EL (cell line): ENCODE measurements at places on chromosomes 5 and 9.

- peak; percentile 67 for DNase-seq
Measured at GRCh38 chr5:80082731-80083100, 47.6 kb downstream of the THBS4 start.

- no peak for DNase-seq
Measured at GRCh38 chr5:136202469-136203205, 9.7 kb upstream of the SMIM32 start.

DNA sequence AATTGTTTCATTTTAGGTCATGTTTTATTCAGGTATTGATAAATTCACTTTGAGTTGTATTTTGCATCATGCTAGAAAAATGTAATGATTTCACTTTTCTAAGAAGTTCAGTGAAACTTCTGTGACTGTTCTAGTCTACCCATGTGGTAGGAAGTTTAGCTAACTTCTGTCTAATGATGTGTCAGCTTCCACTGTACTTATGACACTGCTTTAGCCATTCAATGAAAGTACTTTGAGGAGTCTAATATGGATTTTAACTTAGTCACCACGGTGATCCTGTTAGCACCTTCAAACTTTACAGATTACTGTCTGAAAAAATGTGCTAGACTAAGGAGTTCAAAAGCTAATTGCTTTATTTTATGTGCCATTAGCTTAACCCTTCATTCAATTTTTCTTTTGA lies 1510.5 kb upstream of the CDH9 start:
- no peak for DNase-seq

- DNase-seq: no peak
Measured at GRCh38 chr9:92349771-92350739, 24.3 kb downstream of the CENPP start.

DNA sequence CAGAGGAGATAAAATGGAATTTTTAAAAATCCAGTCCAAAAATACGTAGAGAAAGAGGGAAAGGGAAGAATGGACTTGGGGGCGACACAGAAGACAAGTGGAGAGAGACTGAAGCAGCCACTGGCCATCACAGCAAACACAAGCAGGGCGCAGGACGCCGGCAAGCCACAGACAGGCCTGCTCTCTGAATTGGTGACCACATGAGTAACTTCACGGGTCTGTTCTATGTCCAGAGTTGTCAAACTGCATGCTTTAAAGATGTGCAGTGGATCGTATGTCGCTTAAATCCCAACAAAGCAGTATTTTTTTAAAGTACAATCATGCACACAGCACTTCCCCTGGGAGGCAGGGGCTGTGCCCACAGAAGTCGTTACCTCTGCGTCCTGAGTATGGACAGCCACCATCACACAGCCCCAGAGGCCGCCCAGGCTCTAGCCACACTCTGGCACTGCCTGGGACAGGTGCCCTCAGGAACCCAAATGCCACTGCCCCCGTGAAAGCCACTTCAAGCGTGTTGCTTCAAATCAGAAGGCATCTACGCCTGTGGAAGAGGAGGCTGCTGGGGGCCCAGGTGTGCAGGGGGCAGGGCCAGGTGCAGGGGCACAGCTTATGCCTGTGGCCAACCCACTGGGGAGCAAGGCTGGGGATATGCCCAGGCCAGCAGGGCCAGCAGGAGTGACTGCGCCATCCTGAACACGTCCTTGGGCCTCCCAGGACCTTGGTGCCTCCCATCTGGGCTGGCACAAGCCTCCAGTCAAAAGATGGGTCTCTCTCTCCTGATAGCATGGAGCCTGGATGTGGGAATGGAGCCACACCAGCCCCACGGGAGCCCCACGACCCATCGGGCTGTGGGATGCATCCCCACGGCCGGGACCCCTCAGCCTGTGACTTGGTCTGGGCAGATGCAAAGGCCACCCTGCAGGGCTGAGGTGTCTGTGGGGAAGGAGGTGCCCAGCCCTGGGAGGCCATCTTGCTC lies 5.9 kb upstream of the LRRC14B start:
- no peak for DNase-seq

- DNase-seq: peak; percentile 99
Measured at GRCh38 chr5:132387640-132388117, 18.2 kb downstream of the SLC22A5 start.

GRCh38 chr5:170632985-170633234 lies 129.1 kb downstream of the KCNIP1 start:
- no peak for DNase-seq

GRCh38 chr5:2898661-2899060 lies 147.2 kb upstream of the IRX2 start:
- DNase-seq: no peak

GRCh38 chr5:116037236-116037822 lies 5.1 kb downstream of the ARL14EPL start:
- DNase-seq: no peak

- DNase-seq: peak; percentile 83
Measured at GRCh38 chr9:70534061-70534460, 119.6 kb upstream of the KLF9 start.

DNA sequence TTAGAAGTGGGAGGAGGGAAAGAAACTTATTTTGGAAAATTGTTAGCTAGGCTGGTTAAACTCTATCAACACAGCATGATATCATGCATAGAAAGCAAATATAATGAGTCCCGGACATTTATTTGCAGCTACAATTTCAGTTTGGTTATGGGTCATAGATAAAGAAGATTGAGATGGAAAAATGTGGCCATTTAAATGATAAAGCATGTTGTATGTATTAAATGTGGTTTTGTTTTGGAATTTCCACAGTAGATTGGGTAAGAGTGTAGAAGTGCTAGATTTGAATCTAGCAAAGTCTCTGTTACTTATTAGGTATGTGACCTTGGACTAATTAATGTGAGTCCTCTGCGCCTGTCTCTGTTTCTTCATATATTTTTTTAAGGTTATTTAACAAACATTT lies 217.4 kb downstream of the KDM4C start:
- no peak for DNase-seq

- DNase-seq: no peak
Measured at GRCh38 chr5:136056771-136057335, 28.1 kb downstream of the TGFBI start.

- peak; percentile 34 for DNase-seq
Measured at GRCh38 chr9:69932901-69933300, 110.7 kb upstream of the MAMDC2 start.

- DNase-seq: no peak
Measured at GRCh38 chr9:113903514-113904077, 27.5 kb downstream of the ZNF618 start.

DNA sequence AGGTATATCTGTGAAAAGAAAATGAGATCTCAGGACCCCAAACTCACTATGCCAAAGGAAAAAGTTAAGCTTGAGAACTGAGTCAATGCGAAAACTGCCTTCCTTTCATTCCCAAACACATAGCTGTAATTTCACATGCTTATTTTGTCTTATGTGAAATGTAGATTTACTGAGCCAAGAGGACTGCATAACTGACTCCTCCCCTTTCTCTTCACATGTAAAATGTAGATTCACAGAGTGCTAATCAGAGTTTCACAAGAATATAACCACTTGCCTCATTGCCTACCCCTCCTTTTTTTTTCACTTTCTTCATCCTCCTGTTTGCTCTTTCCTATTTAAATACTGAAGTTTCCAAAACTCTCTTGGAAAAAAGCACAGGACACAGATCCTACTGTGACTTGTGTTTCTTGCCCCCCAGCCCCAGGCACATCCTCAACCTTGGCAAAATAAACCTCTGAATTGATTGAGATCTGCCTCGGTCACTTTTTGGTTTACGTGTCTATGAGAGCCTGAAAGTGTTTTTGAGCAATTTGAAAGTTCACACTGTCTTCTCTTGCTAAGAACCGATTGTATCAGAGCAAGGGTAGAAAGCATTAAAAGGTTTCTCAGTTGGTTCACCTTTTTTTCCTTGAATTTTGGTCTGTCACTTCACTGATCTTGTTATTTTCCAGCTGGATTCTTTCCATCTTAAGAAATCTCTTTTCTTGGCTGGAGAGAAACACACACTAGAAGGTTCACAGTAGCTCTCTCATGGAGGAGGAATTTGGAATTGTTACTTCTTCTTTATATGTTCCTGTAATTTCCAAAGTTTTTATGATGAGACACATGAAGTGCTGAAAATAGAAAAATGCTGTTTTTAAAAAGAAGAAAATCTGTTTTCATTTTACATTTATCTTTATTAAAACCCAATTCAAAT lies 44.8 kb upstream of the SNAPC3 start:
- DNase-seq: no peak

DNA sequence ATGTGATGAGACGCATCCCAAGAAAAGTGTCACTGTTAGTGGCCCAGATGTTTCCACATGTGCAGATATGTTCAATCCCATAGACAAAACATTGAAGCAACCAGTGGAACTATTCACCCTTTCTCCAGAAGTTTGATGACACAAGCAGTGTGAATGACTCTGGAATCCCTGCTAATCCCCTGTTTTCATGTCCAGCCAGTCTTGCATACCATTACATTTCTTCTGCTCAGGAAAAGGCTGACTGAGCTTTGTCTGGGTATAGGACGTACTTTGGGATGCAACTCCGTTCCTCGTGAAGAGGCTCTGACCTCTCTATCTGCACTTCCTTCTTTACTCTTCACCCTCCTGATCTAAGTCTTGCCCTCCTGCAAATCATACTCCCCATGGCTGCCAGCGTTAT lies 172.4 kb downstream of the NTRK2 start:
- no peak for DNase-seq

DNA sequence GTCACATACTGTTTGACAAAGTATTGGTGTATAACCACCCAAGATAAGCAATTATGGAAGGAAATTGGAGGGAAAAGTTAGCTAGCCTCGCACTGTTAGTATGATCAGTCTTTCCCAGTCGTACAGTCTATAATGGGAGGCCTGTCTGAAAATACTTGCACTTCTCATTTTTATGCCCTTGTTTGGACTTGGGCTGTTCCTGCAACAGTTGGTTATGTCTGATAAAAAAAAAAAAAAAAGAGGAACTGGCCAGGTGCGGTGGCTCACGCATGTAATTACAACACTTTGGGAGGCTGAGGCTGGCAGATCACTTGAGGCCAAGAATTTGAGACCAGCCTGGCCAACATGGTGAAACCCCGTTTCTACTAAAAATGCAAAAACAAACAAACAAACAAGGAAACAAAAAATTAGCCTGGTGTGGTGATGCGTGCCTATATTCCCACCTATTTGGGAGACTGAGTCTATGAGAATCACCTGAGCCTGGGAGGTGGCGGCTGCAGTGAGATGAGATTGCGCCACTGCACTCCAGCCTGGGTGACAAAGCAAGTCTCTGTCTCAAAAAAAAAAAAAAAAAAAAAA lies 58.3 kb upstream of the ANKRD33B start:
- no peak for DNase-seq

DNA sequence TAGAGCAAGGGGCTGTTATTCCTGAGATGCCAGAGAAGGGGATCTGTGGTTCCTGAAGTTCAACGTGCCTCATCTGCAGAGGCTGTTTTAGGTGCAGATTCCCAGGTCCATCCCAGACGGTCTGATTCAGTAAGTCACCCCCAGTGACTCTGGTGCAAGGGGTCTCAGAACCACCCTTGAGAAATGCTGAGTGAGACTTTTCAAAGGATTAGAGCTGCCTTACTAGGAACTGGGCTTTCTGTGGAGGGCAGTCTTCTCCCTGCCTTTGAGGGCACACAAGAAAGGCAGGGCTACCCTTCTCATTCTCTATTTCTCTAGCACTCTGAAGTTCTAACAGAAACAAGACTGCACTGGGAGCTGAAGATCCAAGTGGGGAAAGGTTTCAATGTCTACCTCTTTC lies 66.5 kb downstream of the FAM114A2 start:
- no peak for DNase-seq

DNA sequence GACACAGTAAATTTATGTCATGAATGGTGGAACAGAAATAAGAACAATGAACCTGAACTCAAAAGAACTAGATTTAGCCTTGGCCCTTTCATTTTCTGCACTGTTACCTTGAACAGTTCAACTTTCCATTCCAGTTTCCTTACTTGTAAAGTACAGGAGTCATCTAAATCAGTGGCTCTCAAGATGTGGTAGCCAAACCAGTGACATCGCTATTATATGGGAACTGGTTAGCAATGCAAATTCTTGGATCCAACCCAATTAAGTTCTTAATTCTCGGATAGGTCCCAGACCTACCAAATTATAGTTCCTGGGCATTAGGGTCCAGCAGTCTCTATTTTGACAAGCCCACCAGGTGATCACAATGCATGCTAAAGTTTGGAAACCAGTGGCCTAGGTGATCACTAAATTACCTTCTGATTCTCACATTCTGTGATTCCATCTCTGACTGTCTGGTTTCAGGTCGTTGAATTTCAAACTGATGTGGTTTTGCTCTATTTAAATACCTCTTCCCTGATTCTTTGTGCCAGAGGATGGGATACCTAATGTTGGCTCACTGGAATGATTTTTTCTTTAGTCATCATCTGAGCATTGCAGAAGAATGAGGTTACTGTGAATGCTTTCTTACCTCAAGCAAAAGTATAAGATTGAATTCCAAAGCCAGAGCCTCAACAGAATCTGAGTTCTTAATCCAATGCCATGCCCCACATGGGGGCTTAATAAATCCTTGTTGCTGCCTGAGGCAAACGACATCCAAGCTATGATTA lies 253.8 kb downstream of the ENC1 start:
- peak; percentile 84 for DNase-seq

GRCh38 chr5:131661933-131662332 lies 26.9 kb upstream of the RAPGEF6 start:
- peak; percentile 37 for DNase-seq

DNA sequence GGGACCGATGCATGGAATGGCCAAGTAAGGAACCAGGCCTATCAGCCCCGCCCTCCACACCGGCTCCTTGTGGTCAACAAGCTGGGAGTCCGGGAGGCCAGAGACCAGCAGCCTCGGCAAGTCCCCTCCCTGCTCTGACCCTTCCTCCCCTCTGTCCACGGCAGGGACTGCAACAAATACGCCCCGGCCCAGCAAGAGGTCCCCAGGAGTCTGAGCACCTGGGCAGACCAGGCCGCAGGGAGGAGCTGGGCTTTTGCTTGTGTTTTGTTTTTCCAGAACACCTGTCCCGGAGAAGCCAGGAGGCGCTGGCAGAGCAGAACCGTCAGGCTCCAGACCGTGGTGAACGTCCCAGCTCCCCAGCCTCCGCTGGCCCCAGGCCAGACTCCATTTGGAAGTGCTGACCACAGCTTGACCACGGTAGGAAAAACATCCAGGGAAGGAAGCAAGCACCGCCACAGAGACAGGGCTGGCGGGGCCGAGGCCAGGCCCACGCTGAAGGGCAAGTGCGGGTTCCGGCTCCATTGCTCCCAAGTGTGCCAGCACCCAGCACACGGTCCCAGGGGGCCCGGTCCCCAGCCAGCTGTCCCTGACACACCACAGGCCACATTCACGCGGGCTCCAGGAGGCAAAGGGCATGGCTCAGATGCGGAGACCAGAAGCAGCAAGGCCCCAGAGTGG lies 56.7 kb downstream of the VAV2 start:
- peak; percentile 14 for DNase-seq
